ELF-1 (cell line): ENCODE measurements at places on chromosomes 13 and 19.
A peak's percentile ranks its signal among the peaks of the same experiment; 100 is the strongest.

DNA sequence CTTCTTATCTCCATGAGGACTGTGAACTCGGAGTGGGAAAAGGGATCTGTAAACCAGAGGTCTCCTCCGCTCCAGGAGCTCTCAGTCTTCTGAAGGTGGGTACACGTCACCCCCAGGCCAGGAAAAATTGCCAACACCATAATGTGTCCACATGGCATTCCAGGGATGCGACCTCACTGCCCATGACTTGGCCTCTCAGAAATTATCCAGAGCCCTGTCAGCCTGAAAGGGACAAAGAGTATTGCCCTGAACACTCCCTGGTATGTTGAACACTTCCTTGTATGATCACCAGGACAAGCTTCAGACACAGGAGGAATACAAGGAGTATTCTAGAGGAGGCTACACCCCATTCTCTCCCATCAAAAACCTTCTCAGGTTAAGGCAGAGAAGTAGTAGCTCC, 81.0 kb upstream of the SLC7A1 start:
- peak; percentile 40 for DNase-seq

DNA sequence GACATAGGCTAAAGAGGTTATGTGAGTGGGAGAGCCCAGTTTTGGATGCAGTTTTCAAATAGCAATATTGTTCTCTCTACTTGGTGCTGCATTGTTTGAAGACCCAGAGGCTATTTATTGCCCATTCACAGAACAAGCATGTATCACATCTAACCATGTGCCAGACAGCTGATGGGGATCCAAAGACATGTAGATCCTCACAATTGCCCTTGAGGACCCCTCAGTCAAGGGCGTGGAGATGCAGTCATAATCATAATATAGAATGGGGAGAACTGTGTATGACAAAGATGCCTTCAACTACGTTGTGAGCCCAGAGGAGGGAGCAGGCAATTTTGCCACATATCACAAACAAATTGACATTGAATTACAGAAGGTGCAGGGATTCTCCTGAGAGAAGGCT, 70.5 kb downstream of the NHLRC3 start:
- no peak for DNase-seq

DNA sequence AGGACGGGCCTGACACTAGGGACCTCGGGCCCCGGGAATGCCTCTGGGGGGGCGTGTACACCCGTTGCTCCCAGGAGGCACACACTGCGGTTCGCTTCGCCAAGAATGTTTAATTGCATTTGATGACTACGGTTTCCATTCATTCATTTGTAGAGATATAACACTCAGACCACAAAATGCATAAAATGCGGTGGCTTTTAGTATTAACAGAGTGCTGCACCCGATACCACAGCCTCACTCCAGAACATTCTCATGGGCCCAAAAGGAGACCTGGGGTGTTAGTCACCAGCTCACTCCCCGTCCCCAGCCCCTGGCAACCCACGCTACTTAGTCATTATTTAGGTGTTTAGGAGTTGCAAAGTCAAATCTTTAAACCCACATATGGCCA, 21.8 kb downstream of the HCN2 start:
- no peak for DNase-seq

DNA sequence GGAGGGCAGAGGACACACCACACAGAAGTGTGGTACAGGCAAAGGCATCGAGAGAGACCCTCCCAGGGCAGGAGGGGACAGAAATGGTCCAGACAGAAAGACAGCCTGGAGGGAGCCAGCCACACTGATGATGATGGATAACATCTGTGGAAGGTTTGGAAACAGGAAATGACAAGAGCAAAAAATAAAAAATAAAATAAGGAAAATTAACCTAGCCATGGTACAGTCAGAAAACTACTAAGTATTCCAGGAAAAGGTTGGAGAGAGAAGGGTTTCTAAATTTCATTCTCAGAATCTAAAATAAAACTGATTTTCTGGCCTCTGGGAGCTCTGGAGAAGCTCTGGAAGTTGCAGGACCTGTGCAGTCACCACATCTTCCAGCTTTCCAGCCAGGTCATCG, 115.2 kb upstream of the VSTM2B start:
- no peak for DNase-seq

GRCh38 chr19:1063030-1063908, 3.7 kb upstream of the ARHGAP45 start:
- no peak for DNase-seq

- peak; percentile 82 for DNase-seq
Measured at GRCh38 chr13:60397704-60398378, 821 bp downstream of the TDRD3 start.

- no peak for DNase-seq
Measured at GRCh38 chr19:30217461-30217860, 154.7 kb upstream of the ZNF536 start.

- no peak for DNase-seq
Measured at GRCh38 chr19:52638601-52639000, 446 bp upstream of the ZNF83 start.

GRCh38 chr19:17673937-17674799, 14.0 kb downstream of the UNC13A start:
- no peak for DNase-seq

GRCh38 chr19:33196446-33197193, 2.5 kb downstream of the LRP3 start:
- DNase-seq, result no peak

GRCh38 chr13:41973247-41973741, 12.4 kb upstream of the VWA8 start:
- peak; percentile 59 for DNase-seq

DNA sequence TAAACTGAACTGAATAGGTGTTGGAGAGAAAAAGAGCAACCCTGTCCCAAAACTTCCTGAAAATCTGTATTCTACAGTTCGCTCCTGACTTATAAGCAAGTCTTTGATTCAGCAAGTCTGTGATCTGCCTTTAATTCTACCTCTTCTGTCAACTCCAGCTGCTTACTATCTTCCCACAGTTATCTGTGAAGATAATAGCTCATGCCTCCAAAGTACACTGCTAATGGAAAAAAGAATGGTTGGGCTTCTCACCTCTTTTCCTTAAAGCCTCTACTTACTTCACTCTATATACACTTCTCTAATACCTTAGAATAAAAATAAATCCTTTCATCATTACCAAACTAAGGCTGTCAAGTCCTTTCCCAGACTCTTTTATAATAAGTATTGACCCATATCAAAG, 391.5 kb upstream of the MIR17HG start:
- DNase-seq, result peak; percentile 5

DNA sequence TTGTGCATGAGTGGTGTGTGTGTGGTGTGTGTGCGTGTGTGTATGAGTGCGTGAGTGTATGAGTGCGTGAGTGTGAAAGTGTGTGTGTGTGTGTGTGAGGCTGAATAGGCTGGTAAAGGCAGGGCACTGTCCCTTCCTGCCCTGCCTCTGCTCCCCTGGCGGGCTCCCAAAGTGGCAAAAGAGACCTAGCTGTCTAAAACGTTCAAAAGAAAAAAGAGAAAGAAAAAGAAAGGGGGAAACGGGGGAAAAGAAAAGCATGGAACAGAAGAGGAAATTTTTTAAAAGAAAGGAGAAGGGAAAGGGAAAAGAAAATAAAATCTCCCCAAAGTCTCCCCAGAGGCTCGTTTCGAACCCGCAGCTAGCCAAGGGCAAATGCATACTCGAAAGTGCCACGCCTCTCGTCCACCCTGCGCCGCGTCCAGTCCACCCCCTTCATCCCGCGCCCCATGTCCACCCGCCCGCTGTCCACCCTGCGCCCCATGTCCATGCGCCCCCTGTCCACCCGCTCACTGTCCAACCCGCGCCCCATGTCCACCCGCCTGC, 37.0 kb upstream of the FLT1 start:
- peak; percentile 19 for DNase-seq

DNA sequence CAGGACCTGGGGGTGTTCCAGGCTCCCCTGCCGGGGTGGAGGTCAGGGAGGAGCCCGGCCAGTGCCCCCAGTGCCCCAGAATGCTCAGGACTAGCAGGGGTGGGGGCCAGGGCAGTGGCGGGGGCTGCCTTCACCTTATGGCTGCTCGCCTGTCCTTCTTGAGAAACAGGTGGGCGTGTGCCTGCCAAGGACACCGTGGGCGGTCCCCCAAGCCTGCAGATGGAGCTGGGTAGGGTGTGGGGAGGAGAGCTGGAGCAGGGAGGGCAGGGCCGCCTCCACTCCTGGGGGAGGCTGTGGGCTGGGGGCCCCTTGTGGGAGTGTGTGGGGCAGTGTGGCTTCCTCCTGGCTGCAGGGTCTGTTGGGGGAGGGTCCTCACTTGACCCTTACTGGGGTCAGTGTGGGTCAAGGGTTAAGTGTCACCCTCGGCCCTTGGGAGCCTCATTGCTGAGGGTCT, 160.1 kb downstream of the KDM4B start:
- no peak for DNase-seq

DNA sequence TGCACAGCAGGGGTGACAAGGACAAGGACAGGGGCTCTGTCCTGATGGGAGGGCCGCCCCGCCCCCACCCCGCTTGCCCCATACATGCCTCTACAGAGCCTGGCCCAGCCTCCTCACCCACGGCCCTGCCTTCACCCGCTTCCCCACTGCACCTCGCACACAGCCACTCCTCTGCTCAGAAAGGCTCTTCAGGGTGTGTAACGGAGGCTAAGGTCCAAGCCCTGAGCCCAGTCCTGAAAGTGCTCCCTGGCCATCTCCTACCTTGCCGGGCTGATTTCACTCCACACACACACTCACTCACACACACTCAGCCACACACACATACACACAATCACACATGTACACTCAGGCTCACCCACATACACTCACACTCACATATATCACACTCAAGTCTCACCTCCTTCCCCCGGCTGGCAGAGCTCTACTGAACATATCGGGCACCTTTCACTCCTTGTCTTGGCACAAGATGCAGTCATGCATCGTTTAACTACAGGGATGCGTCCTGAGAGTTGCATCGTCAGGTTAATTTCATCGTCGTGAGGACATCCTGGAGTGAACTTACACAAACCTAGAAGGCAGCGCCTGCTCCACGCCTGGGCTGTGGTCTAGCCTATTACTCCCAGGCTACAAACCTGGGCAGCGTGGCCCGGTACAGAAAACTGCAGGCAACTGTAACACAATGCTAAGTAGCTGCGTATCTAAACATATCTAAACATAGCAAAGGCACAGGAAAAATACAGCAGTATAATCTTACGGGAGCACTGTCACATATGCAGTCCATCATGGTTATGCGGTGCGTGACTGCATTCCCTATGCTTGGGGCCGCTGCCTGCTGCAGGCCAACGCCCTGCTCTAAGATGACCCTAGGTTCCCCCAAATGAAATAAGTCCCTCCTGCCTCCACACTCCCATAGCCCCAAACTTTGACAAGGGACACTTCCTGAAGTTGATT, 13.1 kb downstream of the EPS15L1 start:
- no peak for DNase-seq

GRCh38 chr19:2992958-2993357, 15.6 kb downstream of the TLE6 start:
- DNase-seq, result no peak

DNA sequence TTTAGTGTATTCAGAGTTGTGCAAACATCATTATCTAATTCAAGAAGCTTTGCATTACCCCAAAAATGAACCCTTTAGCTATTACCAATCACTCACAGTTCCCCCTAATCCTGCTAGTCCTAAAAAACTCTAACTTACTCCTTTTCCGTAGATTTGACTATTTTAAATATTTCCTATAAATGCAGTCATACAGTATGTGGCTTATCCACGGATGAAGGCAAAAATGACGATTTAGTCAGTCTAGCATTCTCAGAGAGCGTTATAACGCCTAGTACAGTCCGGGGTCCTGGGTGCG, 587 bp upstream of the ZNF383 start:
- no peak for DNase-seq

DNA sequence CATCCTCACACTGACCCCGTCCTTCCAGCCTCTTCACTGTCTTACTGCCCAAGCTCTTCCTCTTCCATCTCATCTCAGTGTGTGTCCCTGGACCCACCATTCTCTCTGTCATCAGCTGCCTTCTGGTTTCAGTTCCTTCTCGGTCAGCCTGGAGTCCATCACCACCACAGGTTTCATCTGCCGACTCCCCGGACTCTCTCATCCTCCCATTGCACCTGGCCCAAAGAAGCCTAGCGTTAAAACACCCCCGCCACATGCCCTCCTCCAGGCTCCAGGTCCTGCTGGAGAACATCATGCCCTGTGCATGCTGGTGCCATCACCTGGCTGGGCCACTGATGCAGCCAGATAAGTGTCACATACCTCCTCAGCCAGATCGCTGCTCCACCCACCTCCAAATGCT, 122.1 kb upstream of the GPR12 start:
- no peak for DNase-seq

- no peak for DNase-seq
Measured at GRCh38 chr13:113731192-113732175, 27.5 kb upstream of the TMEM255B start.

DNA sequence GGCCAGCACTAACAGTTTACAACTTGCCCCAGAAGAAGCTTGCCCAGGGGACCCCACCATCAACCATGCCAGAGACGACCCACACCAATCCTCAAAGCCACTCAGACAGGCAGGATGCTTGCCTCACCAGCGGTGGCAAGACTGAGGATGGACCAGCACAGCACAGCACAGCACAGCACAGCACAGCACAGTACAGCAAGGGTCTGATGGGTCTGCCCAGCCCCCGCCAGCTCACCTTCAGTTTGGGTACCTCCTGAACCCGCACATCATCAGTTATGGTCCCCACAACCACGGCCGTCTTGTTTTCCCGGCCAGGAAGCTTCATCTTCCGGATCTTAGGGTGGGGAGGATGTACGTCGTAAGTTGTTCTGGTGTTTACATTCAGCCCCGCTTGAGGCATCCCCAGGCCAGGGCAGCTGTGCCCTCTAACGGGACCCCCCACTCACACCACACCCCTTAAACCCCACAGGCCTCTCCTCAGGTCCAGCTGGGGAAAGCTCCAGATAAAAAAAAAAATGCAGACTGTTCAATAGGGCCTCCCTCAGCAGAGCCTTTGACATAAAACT, 1.7 kb upstream of the FAM83E start:
- DNase-seq, result no peak

- no peak for DNase-seq
Measured at GRCh38 chr19:17794412-17794730, 567 bp upstream of the B3GNT3 start.
